NCI-H187 (cell line): ENCODE measurements at places on chromosomes 6 and 20.
A peak's percentile ranks its signal among the peaks of the same experiment; 100 is the strongest.

GRCh38 chr20:15045246-15045645 is 707.8 kb upstream of the FLRT3 start:
- no peak for DNase-seq

DNA sequence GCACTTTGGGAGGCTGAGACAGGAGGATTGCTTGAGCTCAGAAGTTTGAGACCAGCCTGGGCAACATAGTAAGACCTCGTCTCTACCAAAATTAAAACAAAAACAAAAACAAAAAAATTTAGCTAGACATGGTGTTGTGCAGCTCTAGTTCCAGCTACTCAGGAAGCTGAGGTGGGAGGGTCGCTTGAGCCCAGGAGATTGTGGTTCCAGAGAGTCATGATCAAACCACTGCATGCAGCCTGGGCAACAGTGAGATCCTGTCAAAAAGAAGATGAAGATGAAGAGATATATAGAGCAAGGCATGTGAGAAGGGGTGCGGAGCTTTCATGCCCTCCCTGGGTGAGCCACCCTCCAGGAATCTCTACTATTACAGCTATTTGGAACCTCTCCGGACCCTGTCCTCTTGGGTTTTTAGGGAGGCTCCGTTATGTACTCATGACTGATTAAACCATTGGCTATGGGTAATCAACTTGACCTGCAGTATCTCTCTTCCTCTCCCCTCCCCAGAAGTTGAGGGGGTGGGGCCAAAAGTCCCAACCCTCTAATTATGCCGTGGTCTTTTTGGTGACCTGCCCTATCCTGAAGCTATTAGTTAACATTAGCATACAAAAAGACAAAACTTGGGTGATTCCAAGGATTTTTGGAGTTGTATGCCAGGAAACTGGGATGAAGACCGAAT is 9.0 kb downstream of the POLH start:
- no peak for DNase-seq

DNA sequence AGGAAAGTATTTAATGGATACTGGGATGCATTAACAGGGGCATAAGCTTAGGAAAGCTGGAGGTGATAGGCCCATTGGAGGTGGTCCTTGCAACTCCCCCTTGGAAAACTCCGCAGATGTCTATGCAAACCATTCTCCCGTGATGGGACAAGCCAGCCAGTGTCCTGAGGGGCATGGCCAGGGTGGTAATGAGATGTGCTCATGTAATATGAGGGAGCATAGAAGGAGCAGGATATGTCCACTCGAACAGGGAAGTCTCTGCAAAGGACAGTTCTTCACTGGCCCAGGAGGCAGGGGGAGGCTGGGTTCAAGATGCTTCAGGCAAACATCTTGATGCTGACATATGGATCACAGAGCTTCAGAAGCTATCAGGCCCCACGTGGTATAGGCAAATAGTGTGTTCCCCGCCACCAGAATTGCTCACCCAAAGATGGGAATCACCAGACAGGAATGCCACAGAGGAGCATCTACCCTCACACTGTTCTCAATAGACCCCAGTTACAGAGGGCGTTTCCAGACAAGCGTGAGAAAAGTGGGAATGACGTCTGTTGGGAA is 201.6 kb upstream of the CDH4 start:
- no peak for DNase-seq

DNA sequence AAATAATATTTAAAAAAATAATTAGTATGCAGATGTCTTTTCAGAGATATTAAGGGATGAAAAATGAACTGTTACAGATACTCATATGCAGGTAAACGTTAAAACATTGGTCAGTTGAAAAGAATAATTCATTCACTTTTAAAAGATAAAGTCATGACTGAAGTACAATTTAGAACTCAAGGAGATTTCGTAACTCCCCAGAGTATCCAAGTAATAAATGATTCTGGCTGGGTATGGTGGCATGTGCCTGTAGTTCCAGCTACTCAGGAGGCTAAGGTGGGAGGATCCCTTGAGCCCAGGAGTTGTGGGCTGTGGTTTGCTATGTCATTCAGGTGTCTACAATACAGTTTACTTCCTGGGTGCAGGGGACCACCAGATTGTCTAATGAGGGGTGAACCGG is 122.3 kb upstream of the TMEM181 start:
- no peak for DNase-seq

- no peak for DNase-seq
Observed at GRCh38 chr6:48782225-48782624, 671.2 kb upstream of the PTCHD4 start.

- no peak for DNase-seq
Observed at GRCh38 chr20:2164966-2165365, 63.3 kb downstream of the STK35 start.

GRCh38 chr6:44127186-44128019 is at the start of the genes MRPL14 and TMEM63B:
MRPL14 (minus strand) TSS chr6:44127452; CDS start chr6:44116611, 10,841 bp downstream.
TMEM63B (plus strand) TSS chr6:44127554; CDS start chr6:44134585, 7,031 bp downstream.
- peak; percentile 69 for DNase-seq

DNA sequence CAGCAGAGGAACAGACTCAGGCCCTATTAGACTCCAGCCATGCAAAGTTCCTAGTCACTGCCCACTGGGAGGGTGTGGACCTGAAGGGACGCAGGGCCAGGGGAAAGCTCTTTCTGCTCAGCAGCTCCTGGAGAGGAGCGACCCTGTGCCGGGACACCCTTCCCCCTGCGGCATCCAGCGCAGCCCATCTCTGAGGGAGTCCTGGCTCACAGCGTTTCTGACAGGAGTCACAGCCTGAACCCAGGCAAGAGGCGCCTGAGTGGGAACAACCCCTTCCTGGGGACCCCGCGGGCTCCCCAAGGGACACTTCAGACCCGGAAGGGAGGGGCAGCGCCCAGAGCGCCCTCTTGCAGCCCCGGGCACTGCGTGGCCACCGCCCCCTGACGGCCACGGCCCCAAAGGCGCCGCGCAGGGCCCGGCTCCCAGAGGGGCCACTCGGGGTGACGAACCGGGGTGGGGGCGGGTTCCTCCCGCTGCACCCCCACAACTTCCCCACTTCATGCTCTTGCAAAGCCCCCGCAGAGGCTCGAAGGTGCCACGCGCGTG is 862 bp downstream of the UCKL1 start:
- DNase-seq = no peak

DNA sequence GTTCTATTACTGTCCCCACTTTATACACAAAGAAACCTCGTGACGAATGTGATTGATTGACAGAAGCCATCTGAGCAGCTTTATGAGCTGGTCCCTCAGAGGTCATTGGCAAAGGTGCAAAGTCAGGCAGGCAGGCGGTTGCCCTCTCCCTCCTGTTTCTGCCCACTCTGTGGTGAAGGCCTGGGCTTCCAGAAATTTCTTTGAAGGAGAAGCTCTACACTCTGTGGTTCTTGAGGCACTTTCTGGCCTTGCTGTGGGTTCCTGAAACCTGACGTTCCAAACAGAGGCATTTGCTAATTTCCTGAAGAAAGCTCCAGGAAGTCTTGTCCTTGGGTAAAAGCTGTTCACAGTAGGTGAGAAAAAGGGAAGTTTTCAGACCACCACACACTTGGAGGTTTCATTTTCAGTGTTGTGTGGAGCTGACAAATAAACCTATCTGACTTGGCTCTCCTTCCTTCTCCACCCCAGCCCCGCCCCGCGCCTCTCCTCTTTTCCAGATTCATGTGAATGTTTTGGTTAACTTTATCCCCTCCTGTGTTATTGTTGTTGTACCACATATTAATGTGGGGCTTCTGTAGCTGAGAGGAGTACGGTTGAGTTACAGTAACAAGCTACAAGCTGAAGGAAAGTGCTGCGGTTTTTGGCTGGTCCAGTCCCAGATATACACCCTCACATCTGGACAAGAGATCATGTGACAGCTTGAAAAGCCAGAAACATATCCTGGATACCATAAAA is 274.1 kb downstream of the CLIC5 start:
- no peak for DNase-seq

GRCh38 chr6:47655719-47656595 is 42.4 kb upstream of the ADGRF4 start:
- no peak for DNase-seq

GRCh38 chr20:10492065-10492464 is 57.0 kb downstream of the SLX4IP start:
- no peak for DNase-seq

- DNase-seq = no peak
Observed at GRCh38 chr6:127300411-127300810, 33.7 kb downstream of the RNF146 start.

DNA sequence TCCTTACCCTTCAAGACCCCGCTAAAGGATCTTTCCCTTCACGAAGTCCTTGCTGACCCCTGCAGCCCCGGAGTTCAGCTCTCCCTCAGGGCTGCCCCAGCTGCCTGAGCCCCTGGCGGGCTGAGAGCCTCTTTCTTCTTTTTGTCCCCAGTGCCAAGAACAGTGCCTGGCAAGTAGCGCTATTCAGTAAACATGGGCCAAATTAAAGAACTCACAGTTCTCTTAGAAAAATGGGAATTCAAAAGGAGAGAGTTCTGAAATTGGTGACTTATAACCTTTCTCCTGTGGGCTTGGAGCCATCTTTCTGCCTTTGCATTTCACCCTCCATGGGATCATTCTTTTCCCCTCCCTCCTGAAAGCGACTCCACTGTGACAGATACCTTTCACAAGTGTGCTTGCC is 227.2 kb downstream of the TMEM242 start:
- no peak for DNase-seq

DNA sequence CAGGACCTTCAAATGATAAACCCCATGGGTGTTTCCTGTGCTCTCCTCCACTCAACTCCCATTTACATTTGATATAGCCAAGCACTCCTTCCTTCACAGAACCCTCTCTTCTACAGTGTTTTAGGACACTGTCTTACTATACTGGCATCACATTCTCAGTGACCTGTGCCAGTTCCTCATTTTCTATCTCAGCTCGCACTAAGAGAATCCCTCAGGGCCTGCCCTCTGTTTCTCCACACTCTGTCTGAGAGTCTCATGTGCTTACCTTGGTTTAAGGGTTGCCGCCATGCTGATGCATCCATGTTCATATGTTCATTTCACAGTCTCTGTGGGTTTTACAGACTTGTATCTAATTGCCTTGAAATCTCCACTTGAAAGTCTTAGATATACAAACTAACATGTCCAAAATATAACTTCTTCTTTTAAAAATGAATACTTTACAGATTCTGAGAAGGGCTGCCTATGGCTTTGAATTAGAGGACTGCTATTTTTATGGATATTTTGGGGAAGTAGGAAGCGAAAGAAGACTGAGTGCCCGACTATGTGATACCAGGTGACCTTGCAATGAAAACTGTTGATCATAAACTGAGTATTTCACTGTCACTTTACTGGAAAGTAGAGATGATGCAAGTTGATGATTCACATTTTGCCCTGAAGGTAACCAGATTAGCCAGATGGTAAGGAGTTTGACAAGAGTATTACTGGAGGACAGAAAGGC is 153.1 kb upstream of the SIM1 start:
- no peak for DNase-seq

GRCh38 chr6:128305228-128305627 is 215.2 kb downstream of the PTPRK start:
- DNase-seq = no peak

GRCh38 chr6:2641044-2641725 is 109.5 kb downstream of the MYLK4 start:
- DNase-seq = no peak

- DNase-seq = no peak
Observed at GRCh38 chr20:34710861-34711574, 6.9 kb downstream of the TP53INP2 start.

- no peak for DNase-seq
Observed at GRCh38 chr6:4169028-4169789, 33.8 kb upstream of the ECI2 start.

- no peak for DNase-seq
Observed at GRCh38 chr6:109006818-109007217, 87.8 kb downstream of the SESN1 start.

- DNase-seq = no peak
Observed at GRCh38 chr6:126721581-126722160, 381.8 kb downstream of the CENPW start.

DNA sequence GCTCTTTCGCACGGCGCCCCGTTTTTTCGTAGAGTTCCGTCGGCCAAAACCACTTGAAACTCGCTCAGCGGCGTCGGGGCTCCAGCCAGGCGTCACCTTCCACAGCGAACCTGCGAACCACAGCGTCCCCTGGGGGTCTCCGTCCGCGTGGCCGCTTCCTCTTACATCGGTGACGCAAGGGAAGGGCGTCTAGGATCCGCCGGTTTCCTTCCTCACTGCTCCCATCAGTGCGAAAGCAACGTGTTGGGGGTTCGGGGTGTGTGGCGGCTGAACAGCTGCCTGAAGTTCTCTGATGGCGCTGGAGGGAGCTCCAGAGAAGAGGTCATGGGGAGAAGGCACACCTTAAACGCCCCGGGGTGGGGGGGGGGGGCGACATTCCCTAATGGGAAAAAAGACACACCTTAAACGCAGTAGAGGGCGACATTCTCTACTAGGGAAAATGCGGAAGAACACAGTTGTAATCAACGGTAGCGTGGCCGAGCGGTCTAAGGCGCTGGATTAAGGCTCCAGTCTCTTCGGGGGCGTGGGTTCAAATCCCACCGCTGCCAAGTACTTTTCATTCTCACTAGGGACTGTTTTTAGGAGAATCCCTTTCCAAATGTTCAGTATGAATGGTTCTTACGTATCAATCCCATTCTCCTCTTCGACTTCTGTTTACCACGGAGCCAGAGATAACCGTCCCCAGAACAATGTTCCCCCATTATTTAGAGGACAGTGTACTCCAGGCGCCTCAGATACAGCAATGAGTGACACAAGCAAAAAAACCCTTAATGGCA is 16.4 kb downstream of the ZNF311 start:
- no peak for DNase-seq

- DNase-seq = no peak
Observed at GRCh38 chr6:27617700-27618689, 145.1 kb upstream of the ZNF184 start.

- DNase-seq = no peak
Observed at GRCh38 chr6:170416303-170416702, 109.7 kb downstream of the FAM120B start.

DNA sequence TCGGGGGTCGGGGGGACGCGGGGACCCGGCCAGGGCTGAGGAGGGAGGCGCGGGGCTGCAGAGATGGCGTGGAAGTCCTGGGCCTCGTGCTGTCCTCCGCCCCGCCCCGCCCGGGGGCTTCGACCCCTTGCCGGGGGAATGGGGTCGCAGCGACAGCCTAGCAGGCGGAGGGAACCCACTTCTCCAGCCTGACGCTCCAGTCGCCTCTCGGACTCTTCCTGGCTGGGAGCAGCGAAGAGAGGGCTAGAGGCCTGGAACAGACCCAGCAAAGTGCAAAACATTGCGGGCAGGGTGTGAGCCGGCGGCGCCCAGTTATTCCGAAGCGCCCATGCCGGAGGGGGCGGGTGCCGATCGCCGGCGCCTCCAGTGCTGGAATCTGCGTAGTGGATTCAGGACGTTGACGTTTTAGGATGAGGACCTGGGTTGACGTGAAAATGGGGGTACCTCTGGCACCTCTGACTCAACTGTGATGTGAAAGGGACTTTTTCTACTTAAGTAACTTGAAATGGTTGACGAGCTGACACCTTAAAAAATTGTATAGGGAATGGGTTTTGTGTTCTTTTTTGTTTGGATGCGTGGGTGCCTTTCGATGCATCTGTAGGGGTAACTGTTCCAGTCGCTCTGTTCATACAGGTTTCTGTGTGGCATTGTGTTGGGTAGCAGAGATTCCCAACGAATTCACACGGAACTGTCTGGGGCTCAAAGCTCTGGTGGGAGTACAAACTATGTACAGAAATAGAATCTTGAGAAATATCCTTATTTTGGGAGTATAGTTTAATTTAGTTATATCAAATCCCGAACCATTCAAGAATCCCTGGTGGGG is 1.4 kb downstream of the SLC35F1 start:
- DNase-seq = no peak
